ENCODE measurements at places on chromosomes 3 and 15.

GRCh38 chr3:7733933-7734332 is 767.7 kb upstream of the LMCD1 start:
- no peak for DNase-seq

DNA sequence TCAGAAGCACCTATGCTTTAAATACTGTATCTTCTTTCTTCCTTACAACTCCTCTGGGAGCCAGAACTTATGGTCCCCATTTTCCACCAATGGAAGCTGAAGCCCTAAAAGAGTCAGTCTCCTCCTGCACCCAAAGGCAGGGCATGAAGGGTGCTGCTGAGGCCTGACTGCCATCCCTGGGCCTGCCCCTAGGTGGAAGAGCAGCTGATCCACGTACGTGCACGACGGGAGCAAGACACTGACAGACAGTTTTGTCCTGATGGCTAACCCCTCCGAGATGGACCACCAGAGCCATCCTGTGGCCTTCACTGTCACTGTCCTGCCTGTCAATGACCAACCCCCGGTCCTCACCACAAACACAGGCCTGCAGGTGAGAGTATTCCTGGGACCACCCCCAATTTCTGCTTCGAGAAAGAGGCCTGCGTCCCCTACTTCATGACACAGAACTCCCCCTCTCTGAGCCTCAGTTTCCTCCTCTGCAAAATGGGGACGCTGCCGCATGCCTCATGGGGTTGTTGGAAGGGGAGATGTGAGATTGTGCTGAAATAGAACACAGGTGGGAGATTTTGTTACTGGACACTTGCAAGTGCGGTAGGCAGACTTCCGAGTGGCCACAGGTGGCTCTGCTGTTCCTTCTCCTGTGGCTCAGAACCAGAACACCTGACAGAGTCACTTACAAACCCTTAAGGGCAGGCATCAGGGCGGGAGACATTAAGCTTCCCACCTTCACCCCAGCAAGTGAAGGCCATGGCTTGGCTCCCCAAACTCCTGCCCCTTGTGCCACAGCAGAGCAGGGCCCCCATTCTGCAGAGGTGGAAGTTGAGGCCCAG is 175.4 kb downstream of the TBC1D2B start:
- DNase-seq = no peak

DNA sequence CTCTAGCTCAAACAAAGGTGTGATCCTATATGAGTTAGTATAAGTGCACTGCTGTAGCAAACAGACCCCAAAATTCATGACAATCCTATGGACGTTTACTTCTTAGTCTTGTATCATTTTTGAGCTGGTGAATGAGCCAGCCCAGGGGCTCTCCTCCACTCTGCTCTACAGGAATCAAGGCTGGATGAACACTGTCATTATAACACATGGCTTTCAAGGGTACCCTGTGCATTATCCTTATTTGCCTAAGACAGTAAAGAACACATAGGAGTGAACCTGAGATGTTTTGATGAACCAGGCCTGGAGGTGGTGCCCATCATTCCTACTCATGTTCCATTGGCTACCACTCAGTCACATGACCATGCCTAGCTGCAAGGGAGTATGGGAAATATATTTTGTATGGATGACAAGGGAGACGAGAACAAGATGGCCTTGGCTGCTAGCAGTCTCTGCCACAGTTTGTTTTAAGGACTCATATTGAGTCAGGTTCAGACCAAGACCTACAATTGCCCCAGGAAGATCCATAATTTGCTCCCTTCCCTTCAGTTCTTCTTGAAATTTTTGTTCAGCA is 107.4 kb upstream of the HES1 start:
- no peak for DNase-seq

- no peak for DNase-seq
These were observed 55.3 kb downstream of the TPRA1 start for GRCh38 chr3:127535106-127535785.

- DNase-seq = no peak
These were observed 435.7 kb downstream of the DIPK2A start for GRCh38 chr3:144407335-144407734.

DNA sequence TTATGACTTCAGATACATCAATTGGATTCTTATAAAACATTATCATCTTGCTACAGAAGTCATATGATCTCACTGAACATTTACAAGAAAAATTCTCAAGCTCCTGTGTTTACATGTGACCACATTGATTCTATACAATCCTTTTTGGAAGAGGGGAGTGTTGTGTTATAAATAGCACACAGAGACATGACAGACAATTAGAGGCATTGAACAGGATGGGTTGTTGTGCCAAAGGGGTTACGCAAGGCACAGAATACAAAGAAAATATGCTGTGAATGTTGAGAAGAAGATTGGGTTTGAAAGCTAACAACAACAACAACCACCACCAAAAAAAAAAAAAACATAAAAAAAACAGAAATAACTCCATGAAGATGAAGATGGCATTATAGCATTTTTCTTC is 32.5 kb upstream of the TBL1XR1 start:
- DNase-seq = no peak

GRCh38 chr3:149091983-149092382 is 5.7 kb upstream of the HLTF start:
- no peak for DNase-seq

- DNase-seq = no peak
These were observed 21.6 kb downstream of the PDIA5 start for GRCh38 chr3:123088387-123088786.

GRCh38 chr3:127585163-127585812 is 5.2 kb downstream of the TPRA1 start:
- DNase-seq = no peak

- no peak for DNase-seq
These were observed 149.4 kb downstream of the SNRK start for GRCh38 chr3:43435706-43436105.

DNA sequence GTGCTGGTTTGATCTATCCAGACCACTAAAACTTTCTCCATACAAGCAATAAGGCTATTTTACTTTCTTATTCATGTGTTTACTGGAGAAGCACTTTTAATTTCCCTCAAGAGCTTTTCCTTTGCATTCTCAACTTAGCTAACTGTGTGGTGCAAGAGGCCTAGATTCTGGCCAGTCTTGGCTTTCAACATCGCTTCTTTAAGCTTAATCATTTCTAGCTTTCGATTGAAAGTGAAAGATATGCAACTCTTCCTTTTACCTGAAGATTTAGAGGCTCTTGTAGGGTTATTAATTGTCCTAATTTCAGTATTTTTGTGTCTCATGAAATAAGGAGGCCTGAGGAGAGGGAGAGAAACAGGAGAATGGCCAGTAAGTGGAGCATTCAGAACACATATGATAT is 234.8 kb upstream of the GADL1 start:
- no peak for DNase-seq

GRCh38 chr3:76040946-76041345 is 255.6 kb upstream of the ZNF717 start:
- no peak for DNase-seq

- no peak for DNase-seq
These were observed 50.1 kb downstream of the ITGB5 start for GRCh38 chr3:124837065-124837464.

DNA sequence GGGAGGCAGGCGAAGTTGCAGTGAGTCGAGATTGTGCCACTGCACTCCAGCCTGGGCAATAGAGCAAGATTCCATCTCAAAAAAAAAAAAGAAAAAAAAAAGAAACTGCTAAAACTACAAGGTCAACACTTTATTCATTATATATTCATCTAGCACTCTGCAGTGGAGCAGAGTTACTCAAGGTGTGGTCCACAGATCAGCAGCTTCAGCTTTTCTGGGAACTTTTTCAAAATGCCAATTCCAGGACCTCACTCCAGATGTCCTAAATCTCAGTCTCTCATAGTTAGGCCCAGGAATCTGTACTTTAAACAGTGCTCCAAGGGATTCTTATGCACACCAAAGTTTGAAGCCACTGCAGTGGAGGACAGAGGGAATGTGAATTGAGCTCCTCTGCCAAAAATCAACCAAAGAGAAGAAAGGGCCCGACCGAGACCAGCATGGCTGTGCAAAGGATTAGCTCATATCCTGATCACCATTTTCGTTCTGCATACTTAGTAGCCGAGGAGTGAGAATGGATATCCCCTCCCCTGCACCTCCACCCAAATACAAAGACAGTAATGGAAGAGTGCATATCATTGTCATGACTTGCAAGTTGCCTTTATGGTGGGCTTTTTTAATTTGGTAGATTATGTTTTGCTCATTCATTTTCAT is 201.9 kb downstream of the MEX3B start:
- no peak for DNase-seq

DNA sequence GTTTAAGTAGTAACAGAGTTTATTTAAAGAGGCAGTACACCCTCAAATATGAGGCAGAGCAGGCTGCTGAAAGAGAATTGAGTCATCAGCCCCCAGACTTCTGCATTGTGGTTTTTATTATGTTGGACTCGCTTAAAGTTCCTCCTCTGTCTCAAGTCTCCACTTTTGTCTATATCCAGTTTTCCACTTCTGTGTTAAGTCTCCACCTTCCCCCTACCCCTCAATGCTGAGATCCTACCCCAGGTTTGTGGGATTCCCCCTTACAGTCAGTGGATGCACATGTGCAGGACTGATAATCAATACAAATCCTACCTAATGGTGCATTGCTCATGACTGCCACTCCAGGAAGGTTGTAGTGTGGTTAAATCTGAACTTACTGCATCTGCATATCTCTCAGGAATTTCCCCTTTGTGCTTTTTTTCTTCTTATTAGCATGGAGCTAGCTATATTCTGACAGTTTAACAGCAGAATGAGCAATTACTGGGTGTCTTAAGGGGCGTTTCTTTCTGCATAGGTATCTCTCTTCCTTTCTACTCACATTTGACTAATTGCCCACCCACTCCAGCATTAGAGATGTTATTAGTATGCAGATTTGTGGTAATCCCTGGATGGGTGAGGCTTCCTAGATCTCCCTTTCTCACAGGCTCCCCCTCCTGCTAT is 11.9 kb upstream of the CD200R1L start:
- DNase-seq = no peak

- no peak for DNase-seq
These were observed 78.3 kb upstream of the C15orf39 start for GRCh38 chr15:75123395-75123794.

DNA sequence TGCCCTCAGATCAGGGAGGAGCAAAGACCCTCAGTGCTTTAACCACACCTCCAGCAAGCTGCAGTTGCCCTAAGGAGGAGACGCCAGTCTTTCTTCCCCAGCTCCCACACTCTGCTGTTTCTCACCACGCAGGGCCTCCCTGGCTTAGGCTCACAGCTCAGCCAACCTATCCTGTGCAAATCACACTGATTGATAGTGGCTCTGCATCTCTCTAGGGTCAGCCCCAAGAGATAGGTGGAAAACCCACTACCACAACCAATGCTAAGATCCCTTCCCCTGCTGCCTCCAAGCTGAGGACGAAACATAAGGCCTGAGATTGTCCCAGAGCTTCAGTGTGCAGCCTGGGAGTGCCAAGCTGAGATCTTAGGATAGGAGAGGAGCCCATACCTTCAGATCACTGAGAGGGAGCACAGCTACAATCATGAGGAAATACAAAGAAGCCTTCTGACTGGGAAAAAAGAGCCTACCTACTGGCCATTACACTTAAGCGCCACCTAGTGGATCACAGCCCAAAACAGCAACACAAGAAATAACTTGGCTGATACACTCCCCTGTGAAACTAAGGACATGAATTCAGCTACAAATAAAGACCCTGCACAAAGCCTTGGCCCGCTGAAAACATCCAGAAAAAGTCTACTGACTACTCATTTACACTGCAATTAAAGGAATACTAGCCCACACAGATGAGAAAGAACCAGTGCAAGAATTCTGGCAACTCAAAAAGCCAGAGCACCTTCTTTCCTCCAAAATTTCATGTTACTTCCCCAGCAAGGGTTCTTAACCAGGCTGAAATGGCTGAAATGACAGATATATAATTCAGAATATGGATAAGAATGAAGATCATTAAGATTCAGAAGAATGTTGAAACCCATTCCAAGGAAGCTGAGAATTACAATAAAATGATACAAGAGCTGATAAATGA is 271.5 kb upstream of the DCBLD2 start:
- DNase-seq = no peak

DNA sequence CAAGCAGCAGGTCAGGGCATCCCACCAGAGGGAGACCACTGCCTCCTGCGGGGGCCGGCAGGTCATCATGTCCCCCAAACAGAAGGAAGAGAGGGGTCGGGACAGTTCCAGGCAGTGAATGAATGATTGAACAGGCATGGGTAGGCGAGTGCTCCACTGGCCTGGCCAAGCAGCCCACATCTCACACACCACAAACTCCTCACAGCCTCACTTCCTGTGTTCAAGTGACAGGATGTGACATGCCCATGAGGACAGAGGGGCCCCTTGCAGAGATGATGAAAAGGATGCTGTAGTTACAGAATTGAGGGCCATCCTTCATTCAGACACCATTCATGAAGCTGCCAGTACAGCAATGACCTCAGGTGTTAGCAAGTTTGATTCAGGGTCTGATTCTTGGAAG is 3.7 kb downstream of the IQSEC1 start:
- no peak for DNase-seq

GRCh38 chr3:94735354-94735753 is 672.5 kb downstream of the NSUN3 start:
- no peak for DNase-seq

DNA sequence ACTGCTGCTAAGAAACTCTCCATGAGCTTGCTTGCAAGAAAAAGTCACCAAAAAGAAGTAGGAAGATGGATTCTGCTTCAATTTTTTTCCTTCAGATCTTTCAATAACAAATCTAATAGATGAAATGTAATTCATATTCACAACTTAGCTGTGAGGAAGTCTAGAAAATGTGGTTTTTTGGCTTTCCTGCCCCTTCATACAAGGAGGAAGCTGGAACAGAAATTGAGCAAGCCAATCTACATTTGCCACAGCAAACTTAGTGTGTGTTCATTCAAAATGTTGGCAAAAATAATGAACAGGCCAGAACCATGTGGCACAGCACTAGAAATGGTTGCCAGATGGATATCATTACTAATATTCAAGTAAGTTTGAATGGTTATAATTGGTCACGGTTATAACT is 93.2 kb upstream of the NEDD4 start:
- DNase-seq = no peak

GRCh38 chr3:43883729-43884396 is 193.1 kb downstream of the ABHD5 start:
- no peak for DNase-seq

DNA sequence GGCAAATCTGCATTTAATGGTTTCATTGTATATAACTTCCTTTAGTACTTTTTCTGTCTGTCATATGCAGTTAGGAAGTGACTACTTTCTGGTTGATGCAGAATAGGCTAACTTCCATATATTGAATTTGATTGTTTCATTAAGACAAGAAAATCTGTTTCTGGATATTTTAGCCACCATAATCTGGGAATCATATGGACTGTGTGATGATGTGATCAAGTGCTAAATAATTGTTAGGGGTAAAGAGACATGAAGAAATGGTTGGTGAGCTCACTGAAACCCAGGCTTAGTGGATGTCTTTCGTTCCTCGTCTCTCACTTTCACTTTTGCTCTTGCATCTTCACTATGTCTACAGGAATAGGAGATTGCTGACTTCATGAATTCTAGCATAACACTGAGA is 3.5 kb upstream of the MNS1 start:
- DNase-seq = no peak

- DNase-seq = no peak
These were observed 59.6 kb upstream of the IQSEC1 start for GRCh38 chr3:13132731-13133410.

GRCh38 chr3:140206196-140207040 is 271.4 kb downstream of the CLSTN2 start:
- no peak for DNase-seq
